Sigmoid colon (tissue), 7 donors: ENCODE measurements at places on chromosomes 16 and 17.

DNA sequence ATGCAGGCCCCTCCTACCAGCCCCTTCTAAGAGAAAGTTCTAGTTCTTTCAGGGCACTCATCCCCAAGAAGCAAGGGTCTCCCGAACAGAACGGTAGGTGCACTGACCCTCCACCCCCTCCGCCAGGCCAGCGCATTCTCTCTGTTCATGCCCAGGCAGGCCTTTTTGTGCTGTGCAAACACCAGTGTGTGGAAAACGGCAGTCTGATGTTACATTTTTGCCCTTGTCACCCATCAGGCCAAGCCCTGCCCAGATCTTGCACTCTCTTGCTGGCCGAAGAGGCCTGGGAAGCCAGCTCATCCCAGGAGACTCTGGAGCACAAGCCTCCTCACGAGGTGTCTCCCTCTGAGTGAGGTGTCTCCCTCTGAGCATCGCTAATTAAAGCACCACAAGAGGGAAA, 16.1 kb upstream of the MTSS2 start:
- no peak for DNase-seq

DNA sequence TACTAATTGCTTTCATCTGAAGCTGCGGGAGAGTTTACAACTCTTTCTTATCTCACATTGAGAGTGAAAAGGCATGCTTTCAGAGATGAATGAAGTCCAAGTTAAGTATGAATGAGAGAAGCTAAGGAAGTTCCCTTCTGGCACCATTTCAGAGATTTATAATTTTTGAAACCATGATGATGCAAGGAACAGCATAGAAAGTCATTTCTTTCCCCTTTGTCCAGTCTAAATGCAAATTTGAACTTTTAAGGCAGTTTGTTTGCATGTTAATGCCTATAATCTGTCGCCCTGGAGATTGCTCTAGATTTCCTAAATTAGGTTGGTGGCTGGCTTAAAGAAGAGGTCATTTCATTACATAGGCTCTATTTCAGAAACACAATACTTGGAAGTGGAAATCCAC, 594.8 kb upstream of the GOT2 start:
- DNase-seq: no peak

- DNase-seq: peak; percentile 2
These were observed 72.6 kb upstream of the CNEP1R1 start for GRCh38 chr16:49952386-49952785.

GRCh38 chr17:80644536-80644935, 99.9 kb downstream of the RPTOR start:
- no peak for DNase-seq

DNA sequence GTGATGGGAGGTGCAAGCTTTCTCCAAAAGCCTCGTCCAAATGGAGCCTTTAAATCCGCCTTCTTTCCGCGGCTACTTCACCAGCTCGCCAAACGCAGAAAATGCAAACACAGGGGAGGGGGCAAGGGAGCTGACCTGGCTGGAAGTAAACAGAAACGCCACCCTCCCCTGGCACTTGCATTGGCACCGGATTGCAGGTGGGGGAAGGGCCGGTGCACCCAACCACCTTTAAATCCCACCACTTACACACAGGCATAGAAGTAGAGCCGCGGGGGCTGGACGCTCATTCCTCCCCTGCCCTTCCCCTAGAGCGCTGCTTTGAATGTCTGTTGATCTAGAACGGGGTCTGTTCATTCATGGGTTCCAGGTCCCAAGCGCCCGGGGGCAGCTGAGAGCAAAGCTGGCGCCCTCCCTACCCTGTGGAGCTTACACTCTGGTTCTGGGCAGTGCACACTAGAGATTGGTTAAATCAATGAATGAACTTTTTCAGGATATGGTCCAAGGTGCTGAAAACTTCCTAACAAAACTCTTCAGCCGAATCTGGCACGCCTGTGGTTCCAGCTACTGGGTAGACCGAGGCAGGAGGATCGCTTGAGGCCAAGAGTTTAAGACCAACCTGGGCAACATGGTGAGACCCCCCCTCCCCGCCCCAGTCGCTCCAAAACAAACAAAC, 920 bp upstream of the ZCCHC14 start:
- DNase-seq: no peak

DNA sequence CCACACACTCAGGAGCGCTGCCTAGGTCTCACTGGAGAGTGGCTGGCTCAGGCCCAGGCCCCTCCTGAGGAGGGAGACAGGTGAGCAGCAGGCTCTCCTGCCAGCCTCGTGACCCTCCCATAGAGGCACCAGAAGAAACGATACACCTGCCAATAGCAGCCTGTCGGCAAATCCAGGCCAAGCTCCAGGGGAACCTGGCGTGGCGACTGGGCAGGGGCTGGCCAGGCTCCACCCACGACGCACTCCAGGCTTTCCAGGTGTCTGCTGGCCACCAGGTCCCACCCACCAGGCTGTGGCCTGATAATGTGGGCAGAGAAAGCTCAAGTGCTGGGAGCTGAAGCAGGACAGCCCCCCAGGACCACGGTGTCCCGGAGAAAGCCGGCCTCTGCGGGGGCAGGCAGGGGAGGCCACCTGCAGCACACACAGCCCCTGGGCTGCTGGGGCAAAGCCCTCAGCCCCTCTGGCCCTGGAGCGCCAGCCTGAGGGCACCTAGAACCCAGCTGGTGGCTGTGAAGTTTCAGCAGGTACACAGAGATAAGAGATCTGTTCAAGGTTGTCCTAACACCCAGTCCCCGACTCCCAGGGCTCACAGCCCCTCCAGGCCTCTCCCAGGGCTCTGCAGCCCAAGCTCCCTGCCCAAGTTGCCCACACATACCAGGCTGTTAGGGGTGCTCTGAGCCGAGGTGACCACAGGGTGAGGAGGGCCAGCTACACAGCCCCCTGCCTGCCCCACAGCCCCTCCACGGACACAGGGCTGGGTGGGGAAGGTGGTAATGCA, 2.4 kb downstream of the PGAP6 start:
- no peak for DNase-seq

DNA sequence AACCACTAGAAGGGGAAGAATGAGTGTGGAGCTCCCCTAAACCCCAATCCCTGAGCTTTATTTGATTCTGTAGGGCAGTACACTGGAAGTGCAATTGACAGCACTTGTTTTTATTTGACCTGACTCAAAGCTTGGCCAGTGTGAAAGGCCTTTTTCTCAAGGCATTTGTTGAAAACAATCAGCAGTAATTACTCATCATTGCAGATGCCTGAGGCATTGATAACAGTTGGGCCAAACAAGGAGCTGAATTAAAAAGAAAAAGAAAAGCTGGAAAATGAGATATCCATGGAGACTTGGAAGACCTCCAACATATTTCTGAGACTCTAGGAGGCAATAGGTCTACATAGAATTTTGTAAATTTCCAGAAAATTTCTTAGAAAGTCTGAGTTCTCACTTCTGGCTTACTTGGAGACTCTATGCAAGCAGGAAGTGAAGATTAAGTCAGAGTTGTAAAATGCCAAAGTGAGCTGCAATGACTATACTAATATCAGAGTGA, 200.8 kb upstream of the KCNJ16 start:
- no peak for DNase-seq

DNA sequence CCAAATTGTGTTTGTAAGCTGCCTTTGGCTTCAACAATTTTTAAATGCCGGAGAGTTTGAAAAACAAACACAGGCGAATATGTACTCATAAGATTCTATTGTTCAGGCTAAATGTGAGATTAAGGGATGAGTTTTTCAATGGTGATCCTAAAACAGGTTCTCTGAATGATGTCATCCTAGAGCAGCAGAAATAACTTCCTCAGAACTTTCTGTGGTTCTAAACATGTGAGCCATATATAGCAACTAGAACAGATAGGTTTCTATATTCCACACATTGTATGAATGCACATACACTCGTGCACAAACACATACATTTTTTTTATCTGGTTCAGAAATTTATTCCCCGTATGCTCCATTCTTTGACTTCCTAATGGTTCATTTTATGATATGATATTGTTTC, 1352.2 kb downstream of the CDH8 start:
- no peak for DNase-seq

- no peak for DNase-seq
These were observed 7.8 kb downstream of the MLYCD start for GRCh38 chr16:83906683-83907082.

DNA sequence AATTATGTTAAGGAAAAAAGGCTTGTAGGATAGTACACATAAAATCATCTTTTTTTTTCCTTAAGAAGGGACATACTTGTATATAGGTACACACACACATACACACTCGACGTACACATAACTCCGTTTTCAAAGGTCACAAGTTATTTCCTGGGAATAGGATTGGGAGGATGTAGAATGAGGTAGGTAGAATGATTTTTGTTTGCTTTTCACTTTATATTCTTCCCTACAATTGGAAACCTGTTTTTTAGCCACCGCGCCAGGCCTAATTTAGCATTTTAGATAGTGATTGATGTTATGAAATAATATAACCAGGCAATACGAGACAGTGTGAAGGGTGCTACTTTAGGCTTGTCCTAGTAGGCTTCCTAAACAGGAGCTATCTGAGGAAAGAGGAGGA, 1.8 kb upstream of the HAPSTR1 start:
- DNase-seq: no peak

- no peak for DNase-seq
These were observed 1014.4 kb upstream of the GOT2 start for GRCh38 chr16:59748531-59748930.

DNA sequence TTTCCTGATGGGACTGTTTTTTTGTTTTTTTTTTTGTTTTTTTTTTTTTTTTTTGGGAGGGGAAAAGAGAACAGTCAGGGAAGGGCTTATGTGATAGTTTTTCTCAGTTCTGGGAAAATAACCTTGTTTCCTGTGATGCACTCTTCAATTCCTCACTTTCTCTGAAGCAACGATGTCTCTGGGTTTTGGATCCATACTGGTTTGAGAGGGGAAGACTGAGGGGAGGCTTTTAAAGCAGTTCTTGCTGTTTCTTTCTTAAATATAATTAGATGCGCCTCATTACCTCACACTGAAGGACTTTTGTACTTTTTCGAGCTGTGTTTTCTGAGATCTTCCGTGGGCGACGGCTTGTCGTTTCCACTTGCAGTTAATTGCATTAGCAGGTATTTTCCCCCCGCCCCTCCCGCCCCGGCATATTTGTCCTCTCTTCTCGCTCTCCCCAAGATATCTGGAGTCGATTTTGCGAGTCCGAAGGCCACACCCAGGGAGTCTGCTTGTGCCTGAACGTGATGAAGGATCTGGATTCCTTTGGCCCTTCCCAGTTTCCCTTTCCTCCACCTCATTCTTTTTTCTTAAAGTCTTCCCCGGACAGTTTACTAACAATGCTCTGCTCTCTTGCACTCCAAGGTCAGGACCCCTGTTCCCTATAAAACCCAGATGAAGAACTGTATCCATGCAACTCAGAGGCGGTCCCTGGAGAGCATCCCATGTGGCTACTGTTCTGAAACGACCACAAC, 125.2 kb upstream of the ZFHX3 start:
- no peak for DNase-seq

- no peak for DNase-seq
These were observed 6.2 kb downstream of the JPH3 start for GRCh38 chr16:87608400-87608985.

DNA sequence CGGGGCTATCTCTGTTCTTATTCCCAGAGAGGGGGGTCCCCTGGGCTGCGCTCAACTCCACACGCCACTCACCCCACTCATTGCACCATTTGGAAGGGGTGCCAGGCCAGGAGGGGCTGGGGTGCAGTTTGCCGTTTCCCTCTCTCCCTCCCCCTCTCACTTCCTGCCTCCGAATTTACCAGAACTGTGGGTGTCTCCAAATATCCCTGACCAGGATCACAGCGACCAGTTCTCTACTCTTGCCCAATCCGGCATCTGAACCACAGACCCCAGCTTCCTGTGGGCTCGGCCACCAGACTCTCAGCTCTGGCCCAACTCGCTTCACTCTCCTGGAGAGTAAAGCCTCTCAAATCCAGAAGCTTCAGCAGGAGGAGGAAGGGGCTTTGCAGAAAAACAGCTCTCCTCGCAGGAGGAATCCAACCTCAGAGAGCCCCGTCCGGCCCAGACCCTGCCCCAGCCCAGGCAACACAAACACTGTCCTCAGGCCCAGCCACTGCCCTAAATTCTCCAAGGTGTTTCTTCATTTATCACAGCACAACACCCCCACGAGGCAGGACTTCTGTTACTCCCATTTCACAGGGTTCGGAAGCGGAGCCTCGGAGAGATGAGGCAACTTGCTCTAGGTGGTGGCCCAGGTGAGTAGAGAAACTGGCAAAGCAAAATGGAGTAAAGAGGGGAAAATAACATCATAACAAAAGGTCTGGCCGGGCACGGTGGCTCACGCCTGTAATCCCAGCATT, 423 bp upstream of the ASGR2 start:
- no peak for DNase-seq

- no peak for DNase-seq
These were observed 210.6 kb upstream of the CDH5 start for GRCh38 chr16:66155933-66156332.

DNA sequence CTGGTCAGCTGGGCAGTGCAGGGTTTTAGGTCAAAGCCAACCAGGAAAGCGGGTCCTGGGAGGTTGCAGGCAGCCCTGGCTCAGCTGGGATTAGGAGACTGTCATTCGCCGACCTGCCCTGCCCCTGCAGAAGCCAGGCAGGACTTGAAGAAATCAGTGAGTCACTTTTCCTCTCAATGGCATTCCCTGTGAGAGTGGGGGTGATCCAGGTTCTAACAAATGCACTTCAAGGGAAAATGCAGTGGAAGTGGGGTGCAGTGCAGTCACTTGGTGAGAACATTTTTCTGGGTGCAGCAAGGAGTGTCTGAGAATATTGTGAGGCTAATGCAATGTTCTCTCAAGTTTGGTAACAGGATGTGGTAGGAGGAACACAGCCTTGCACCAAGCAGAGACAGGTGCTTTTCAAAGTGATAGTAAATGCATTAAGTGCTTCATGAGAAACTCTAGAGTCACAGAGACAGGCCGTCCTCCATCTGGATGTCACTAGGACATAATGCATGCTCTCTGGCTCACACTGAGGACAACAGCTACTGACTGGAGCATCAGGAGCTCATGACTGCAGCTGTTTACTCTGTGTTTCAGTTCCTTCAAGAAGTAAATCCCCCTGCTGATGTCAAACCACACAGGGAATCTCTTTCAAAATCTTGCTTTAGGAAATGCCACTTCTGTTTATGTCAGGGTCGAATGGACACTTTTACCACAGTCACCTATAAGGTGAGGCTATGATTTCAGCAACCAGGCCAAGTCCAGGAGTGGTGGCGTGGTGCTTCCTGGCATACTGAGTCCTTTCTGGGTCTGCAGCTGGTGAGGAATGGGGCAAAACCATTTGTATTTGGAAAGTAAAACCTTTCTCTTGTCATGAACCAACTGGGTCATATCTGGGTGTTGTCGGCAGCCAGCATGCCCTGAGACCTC, 16.7 kb downstream of the CDK5R1 start:
- DNase-seq: no peak

DNA sequence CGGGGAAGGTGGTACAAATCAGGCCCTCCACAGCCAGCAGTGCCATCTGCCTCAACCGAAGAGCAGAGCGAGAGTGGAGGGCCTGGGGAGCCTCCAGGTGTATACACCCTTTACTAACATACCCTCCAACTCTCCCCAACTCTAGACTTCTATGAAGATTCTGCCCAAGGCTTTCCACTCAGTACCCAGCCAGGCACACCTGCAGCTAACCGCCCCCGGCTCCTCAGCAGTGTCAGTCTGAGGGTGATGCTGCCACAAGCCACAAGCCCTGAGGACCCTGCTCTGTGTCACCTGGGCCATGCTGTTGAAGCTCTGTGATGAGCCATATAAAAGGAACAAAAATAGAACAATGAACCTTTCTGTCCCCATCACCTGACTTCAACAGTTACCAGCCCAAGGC, 3.8 kb downstream of the CENPV start:
- DNase-seq: peak; percentile 45
